Upper lobe of left lung (tissue), 6 donors: ENCODE measurements at places on chromosomes 2 and 18.

- DNase-seq, result no peak
Measured at GRCh38 chr2:199798831-199799580, 52.0 kb downstream of the FTCDNL1 start.

GRCh38 chr2:176205126-176205525 lies 16.7 kb downstream of the HOXD1 start:
- DNase-seq, result no peak

DNA sequence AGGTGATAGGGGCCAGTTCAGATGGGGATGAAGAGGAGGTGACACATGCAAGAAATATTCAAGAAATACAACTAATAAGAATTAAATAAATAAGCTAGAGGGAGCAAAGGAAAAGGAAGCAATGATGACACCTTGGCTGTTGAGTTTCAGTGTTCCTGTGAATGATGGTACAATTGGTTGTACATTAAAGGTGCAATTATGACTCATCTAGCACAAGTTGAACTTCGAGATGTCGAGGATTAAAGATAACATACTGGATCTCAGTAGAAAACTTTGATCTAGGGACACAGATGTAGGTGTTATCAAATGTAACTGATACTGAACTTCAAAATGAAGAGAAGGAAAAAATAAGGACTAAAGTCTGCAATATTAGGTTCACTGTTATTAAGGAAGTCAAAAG lies 760.6 kb upstream of the CHAC2 start:
- no peak for DNase-seq

DNA sequence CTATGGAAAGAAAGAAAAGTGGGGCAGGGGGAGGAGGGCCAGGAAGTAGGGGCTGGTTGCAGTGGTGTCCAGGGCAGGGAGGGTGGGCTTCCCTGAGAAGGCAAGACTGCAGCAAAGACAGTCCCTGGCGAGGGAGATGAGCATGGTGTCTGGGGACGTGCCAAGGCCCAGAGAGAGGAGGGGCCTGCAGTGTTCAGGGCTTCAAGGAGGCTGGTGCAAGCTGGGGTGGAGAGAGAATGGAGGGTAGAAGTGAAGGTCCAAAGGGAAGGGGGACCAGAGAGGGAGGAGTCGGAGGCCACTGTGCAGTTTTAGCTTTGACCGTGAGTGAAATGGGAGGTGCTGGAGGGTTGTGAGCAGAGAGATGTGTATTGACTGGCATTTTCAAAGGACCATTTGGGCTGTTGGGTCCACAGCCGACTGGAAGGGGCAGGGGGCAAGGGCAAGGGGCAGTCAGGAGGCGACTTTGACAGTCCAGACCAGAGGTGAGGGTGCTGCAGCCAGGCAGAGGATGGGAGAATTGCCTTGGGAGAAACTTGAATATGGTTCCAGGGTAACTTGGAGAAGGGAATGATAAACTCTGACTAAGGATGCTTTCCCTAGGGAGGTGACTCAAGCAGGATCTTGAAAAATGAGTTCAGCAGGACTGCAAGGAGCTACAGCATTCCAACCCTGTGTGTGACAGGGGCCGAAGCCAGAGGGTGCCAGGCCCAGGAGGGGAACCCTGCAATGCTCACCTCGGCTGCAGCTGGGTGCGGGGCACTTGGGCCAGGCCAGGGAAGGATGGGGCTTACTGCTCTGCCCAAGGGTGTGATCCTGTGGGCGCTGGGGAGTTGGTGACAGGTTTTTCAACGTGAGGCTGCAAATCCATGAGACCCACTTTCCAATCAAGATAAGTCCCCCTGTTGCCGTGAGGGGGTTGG lies 177.1 kb upstream of the HAAO start:
- DNase-seq, result no peak

DNA sequence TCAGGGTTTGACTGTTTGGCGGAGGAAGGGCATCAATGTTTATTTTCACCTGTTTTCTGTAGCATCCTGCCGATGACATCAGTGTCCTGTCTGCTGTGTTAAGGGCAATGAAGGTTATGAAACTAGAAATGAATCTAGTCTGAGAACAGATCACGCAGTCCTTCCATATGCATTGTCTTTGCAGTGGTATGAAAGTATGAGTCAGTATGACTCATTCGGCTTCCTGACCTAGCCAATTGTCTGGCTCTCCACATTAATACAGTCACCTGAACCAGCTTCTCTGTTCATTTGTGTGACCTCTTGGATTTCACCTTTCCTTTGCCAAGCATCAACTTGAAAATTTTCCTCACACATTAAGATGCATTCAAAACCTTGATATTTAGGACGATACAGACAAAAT lies 353.8 kb downstream of the RND3 start:
- DNase-seq, result no peak

- no peak for DNase-seq
Measured at GRCh38 chr18:46068763-46069162, 3.3 kb downstream of the PSTPIP2 start.

- DNase-seq, result no peak
Measured at GRCh38 chr18:63339920-63340484, 20.4 kb upstream of the BCL2 start.

DNA sequence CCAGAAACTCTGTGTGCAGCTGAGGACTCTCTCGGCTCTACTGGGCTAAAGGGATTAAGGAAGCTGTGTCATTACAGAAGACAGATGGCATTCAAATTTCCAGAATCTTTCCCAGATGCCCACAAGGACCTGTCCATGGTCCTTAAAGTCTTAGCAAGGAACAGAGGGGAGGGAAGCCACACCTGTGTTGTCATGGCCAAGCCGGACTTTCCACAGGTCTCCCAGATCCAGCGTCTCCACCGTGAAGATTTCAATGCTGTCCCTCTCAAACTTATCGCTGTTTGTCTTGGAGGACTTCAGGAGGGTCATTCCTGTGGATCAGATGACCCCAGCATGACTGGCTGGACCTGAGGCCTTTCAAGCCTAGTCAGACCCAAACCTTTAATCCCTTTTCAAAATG lies 114.5 kb downstream of the LOXHD1 start:
- DNase-seq, result no peak
